ENCODE measurements at places on chromosomes 6 and 20.

DNA sequence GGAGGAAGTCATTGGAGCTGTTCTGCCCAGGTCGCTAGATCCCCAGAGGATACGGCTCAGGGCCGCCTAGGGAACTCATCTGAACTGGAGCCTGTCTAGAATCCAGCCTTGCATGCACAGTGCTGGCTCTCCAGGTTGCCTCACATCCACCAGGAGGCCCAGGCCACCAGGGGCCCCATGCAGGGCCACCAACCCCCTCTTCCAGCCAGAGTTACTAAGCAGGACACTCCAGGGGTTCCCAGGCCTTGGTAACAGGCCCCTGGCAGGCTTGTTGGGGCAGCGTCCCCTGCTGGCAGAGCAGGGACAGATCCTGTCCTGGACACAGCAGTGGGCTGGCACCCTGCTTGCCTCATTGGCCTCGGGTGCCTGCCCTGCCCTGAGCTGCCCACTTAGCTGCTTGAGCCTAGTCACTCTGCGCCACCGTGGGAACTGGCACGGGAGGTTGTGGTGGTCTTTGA is 35.3 kb downstream of the EFCAB8 start:
- H3K4me3 ChIP-seq = no peak overlapping the region
- H3K4me1 ChIP-seq = no peaks in the 10 kb centered on the region
- DNase-seq = no peak
- H3K36me3 ChIP-seq = no peaks in the 10 kb centered on the region
- no peak overlapping the region for H3K27ac ChIP-seq

DNA sequence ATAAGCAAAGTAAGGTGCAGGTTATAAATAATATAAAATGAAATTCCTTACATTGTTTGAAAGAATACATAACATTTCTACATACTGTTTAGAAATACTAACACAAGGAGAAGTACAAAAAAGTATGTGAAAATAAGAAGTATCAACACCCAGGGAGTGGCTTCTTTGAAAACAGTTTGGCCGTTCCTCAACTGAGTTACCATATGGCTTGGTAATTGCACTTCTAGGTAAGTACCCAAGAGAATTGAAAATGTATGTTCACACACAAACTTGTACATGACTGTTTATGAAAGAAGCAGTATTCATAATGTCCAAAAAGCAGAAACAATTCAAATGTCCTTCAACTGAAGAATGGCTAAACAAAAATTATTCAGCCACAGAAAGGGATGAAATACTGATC is 30.7 kb downstream of the PAK5 start:
- H3K27ac ChIP-seq = no peak overlapping the region
- DNase-seq = no peak
- H3K4me1 ChIP-seq = no peaks in the 10 kb centered on the region
- H3K27me3 ChIP-seq = no peaks in the 10 kb centered on the region

- no peaks in the 10 kb centered on the region for H3K36me3 ChIP-seq
- H3K4me1 ChIP-seq = no peaks in the 10 kb centered on the region
- H3K27me3 ChIP-seq = no peaks in the 10 kb centered on the region
These were observed 215.1 kb downstream of the PACRG start for GRCh38 chr6:162942866-162943265.

GRCh38 chr20:13325033-13325432 is 104.0 kb downstream of the ISM1 start:
- peaks cover 19% of the 10 kb centered on the region for H3K27me3 ChIP-seq
- peak; percentile 32 for DNase-seq
- H3K27ac ChIP-seq = no peak overlapping the region
- H3K36me3 ChIP-seq = no peaks in the 10 kb centered on the region

GRCh38 chr20:20038586-20038985 is 13.7 kb downstream of the CRNKL1 start:
- H3K4me3 ChIP-seq = no peak overlapping the region
- H3K27me3 ChIP-seq = no peaks in the 10 kb centered on the region
- H3K4me1 ChIP-seq = peaks cover 19% of the 10 kb centered on the region

DNA sequence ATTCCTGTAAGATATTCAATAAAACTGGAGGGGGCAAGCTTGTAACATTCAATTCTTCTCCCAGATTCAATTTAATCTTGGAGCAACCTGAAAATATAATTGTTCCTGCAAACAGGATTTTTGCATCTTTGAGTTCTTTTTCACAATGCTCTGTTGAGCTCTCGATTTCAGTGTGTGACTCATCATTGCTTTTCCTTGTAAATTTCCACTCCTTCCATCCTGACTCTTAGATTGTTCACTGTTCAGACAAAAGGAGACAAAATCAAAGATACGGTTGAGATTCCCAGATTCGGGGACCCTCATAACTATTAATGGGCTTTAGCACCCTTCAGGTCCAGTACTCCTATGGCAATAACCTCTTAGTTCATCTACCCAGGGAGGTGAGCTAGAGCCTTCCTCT is 571.9 kb upstream of the CHD6 start:
- H3K27ac ChIP-seq = no peak overlapping the region
- H3K4me3 ChIP-seq = no peak overlapping the region
- DNase-seq = no peak
- no peaks in the 10 kb centered on the region for H3K4me1 ChIP-seq

GRCh38 chr6:131741688-131742393 is 31.0 kb upstream of the CTAGE9 start:
- H3K27ac ChIP-seq = no peak overlapping the region
- no peaks in the 10 kb centered on the region for H3K27me3 ChIP-seq
- no peaks in the 10 kb centered on the region for H3K36me3 ChIP-seq
- H3K4me1 ChIP-seq = peaks cover 4% of the 10 kb centered on the region
- no peak for DNase-seq

GRCh38 chr6:30814146-30815040 is 69.9 kb upstream of the DDR1 start:
- peak overlapping the region; percentile 93 for H3K27ac ChIP-seq
- H3K36me3 ChIP-seq = no peaks in the 10 kb centered on the region
- no peak overlapping the region for H3K4me3 ChIP-seq

DNA sequence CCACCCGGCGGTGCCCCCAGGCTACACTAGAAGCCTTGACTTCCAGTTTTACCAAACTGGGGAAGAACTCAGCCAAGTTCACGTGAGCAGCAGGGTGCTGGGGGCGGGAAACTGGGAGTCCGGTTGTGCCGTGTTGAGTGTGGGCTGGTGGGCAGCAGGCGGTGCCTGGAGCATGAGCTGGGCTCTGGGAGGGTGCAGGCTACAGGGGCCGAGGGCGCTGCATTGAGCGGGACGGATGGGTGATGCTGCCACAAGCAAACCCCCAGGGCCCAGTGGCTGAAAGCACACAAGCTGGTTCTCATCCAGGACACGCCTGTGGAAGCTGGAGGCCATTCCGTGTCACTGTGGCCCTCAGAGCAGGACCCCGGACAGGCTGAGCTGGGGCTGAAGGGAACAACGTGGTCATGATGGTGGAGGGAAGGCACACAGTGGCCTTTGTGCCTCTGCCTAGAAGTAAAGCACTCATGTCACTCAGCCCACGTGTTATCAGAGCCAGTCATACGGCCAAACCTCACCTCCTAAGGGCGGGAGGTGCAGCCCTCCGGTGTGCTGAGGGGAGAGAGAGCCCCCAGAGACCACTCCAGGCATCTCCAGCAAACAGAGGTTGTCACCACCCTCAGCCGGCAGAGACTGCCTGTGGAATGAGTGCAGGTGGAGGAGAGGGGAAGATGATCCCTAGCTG is 29.5 kb downstream of the RBM38 start:
- H3K27ac ChIP-seq = no peak overlapping the region
- no peaks in the 10 kb centered on the region for H3K27me3 ChIP-seq
- no peaks in the 10 kb centered on the region for H3K4me1 ChIP-seq
- no peaks in the 10 kb centered on the region for H3K36me3 ChIP-seq

DNA sequence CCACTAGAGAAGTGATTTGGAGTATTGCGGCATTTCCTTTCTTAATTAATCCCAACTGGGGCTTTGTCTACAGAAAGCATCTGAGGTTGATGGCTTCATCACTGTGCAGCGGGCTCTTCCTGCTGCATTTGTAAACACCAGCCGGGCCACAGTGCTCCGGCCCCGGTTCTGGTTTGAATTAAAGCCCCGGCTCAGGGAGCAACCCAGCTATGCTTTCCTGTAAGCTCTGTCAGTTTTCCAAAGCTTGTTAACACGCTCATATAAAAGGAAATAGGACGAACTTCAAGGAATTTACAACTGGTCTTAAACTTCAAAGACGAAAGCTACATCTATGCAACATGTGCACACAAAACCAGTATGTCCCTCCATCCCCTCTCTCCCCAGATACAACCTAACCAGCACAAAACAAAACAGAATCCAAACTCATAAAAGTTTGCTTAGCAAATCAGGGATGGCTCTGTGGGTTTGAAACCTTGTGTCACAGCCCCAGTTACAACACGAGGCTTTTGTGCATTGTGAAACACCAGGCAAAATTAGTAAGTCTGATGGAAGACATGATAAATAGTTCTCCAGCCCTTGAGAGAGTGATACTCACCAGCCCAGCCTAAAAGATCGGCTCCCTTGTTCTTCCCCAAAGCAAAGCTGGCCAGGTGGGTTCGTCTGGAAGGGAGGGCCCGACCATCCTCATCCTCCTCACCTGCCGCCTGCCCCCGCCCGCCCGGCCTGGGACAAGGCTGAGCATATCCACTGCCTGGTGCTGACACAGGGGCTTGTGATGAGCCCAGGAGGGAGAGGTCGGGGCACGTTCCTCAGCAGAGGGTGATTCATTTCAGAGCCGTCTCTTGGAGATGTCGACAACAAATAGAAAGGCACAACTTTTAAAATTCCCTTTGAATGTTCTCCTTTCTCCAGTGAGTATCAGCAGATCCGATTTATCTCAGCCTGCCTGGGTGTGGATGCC is 197.9 kb downstream of the TFAP2C start:
- no peaks in the 10 kb centered on the region for H3K36me3 ChIP-seq
- H3K27ac ChIP-seq = no peak overlapping the region
- no peaks in the 10 kb centered on the region for H3K4me1 ChIP-seq
- H3K27me3 ChIP-seq = no peaks in the 10 kb centered on the region
- DNase-seq = no peak

DNA sequence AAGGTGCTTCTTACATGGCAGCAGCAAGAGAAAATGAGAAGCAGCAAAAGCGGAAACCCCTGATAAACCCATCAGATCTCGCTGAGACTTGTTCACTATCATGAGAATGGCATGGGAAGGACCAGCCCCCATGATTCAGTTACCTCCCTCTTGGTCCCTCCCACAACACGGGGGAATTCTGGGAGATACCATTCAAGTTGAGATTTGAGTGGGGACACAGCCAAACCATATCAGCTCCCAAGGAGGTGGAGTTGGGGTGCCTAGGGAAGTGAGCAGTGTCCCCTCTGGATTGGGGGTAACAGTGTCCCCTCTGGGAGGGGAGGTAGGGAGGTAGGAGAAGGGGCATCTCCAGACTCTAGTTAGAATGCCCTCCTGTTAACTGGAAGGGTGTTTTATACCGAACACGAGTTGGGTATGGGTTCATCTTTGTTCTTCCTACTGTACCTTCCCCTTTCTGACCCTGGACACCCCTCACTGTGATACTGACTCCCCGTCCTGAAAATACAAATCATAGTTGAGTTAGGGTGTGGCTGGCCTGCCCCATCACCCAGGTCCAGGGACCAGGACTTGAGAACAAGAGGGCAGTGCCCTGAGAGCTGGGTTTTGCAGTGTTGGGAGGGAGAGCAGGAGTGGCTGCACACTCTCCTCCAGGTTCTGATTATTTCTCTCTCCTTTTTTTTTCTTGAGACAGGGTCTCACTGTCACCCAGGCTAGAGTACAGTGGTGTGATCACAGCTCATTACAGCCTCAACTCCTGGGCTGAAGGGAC is 62.0 kb downstream of the EFCAB8 start:
- no peak overlapping the region for H3K27ac ChIP-seq
- no peak for DNase-seq
- no peak overlapping the region for H3K4me3 ChIP-seq
- H3K4me1 ChIP-seq = no peaks in the 10 kb centered on the region
- no peaks in the 10 kb centered on the region for H3K36me3 ChIP-seq
- H3K27me3 ChIP-seq = no peaks in the 10 kb centered on the region

GRCh38 chr20:16035576-16035975 is 537.7 kb downstream of the KIF16B start:
- no peaks in the 10 kb centered on the region for H3K36me3 ChIP-seq
- DNase-seq = no peak
- no peaks in the 10 kb centered on the region for H3K27me3 ChIP-seq
- H3K4me3 ChIP-seq = no peak overlapping the region
- H3K27ac ChIP-seq = no peak overlapping the region
- no peaks in the 10 kb centered on the region for H3K4me1 ChIP-seq

- H3K36me3 ChIP-seq = no peaks in the 10 kb centered on the region
- DNase-seq = no peak
- no peak overlapping the region for H3K27ac ChIP-seq
- no peaks in the 10 kb centered on the region for H3K27me3 ChIP-seq
- no peak overlapping the region for H3K4me3 ChIP-seq
These were observed 209.3 kb upstream of the CST7 start for GRCh38 chr20:24739746-24740145.

GRCh38 chr6:11058406-11058805 is 14.3 kb upstream of the ELOVL2 start:
- H3K27ac ChIP-seq = no peak overlapping the region
- no peak for DNase-seq
- no peaks in the 10 kb centered on the region for H3K4me1 ChIP-seq
- no peaks in the 10 kb centered on the region for H3K36me3 ChIP-seq
- no peaks in the 10 kb centered on the region for H3K27me3 ChIP-seq
- no peak overlapping the region for H3K4me3 ChIP-seq

DNA sequence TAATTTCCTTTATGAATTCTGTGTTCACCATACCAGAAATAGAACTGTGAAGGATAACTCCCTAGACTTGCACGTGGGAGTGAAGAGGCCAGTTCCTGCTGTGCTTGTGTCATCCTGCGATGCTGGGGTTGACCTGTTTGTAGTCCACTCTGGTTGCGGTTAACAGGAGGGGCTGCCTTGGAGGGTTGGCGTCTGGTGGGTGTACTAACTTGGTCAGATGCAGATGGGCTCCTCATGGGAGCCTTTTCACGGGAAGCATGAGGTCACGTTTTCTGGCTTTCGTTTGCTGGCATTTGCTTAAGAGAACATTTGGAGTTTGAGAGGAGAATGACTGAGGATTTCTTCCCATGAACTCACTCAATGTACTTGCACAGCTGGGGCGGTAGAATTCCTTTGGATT is 41.2 kb downstream of the IGF2R start:
- H3K4me3 ChIP-seq = no peak overlapping the region
- DNase-seq = no peak
- no peak overlapping the region for H3K27ac ChIP-seq
- H3K27me3 ChIP-seq = no peaks in the 10 kb centered on the region
- H3K4me1 ChIP-seq = no peaks in the 10 kb centered on the region

DNA sequence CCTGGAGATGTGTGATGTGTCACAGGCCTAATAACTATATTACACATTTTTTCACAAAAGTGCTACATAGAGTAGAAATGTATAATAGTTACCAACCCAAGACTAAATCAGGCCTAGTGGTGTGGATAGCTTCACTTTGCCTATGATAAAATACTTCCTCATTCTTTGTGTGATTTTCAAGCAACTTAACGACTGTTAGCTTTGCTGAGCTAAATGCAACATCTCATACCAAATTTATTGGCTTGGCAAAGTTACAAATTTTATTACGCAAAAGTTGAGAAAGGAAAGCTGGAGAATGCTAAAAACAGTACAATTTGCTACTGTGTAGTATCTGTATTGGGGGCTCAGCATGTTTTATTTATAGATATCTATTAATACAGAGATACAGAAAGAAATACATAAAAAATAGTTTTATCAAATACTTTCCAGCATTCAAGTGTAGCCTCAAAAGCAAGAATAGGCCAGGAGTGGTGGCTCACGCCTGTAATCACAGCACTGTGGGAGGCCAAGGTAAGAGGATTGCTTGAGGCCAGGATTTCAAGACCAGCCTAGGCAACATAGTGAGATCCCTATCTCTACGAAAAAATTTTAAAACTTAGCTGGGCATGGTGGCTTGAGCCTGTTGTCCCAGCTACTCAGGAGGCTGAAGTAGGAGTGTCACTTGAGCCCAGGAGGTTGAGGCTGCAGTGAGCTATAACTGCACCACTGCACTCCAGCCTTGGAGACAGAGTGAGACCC is 3.6 kb upstream of the EDN1 start:
- DNase-seq = no peak
- peaks cover 8% of the 10 kb centered on the region for H3K4me1 ChIP-seq
- H3K36me3 ChIP-seq = peaks cover 4% of the 10 kb centered on the region
- no peak overlapping the region for H3K4me3 ChIP-seq
